SK-N-DZ (cell line): ENCODE measurements at places on chromosomes 13 and 19.
A peak's percentile ranks its signal among the peaks of the same experiment; 100 is the strongest.

- DNase-seq, result peak; percentile 86
These were observed 11.6 kb upstream of the JUND start for GRCh38 chr19:18292810-18293641.

DNA sequence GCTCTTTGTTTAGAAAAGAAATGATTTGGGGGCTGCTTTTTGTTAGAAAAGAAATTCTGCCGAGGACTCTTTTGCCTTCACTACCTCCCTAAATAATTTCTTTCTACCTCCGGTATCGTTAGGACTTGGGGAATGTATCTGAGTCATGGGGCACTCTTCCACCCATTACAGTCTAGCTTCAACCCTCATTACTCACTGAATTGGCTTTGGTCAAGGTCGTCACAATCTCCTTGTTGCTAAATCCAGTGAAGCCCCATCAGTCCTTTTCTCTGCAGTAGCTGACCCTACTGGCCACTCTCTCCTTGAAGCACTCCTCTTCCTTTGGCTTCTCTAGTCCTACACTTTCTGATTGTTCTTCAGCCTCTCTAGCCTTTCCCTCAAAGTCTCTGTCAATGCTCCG lies 34.0 kb downstream of the WDR87 start:
- no peak for DNase-seq

GRCh38 chr19:5048727-5049553 lies 80.0 kb downstream of the KDM4B start:
- DNase-seq, result no peak

GRCh38 chr19:12828494-12828893 lies 5.9 kb downstream of the RTBDN start:
- DNase-seq, result peak; percentile 76

DNA sequence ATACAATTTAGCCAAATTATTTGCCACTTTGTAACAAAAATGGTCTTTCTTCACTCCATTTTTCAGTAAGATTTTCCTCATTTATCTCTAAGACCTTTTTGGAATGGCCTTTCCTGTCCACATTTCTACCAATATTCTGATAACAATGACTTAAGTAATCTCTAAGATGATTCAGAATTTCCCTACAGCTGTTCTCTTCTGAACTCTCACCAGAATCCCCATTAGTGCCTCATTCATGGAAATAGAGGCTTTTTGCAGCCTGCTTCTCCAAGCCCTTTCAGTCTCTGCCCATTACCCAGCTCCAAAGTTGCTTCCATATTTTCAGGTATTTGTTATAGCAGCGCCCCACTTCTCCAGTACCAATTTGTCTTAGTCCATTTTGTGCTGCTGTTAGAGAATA lies 867.0 kb downstream of the GPC5 start:
- DNase-seq, result no peak

DNA sequence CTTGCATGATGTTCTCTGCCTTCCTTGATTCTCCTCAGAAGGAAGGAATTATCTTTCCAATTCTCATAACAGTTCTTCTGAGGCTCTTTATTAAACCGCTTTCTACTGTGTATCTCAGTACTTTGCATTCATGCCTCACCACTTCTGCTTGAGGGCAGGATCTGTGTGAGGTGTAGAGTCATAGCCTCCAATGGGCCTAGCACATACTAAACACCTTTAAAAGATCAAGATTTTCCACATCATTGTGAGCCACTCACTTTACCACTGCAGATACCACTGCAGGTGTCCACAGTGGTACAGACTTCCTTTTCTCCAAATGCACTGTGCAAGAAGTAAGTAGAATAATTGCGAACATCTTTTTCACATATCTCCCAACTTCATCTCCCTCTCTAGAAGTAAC lies 76.7 kb downstream of the NDFIP2 start:
- no peak for DNase-seq
